ENCODE measurements at places on chromosomes 5 and 9.

GRCh38 chr9:137463931-137464290, 4.8 kb upstream of the NSMF start:
- no peak for DNase-seq

DNA sequence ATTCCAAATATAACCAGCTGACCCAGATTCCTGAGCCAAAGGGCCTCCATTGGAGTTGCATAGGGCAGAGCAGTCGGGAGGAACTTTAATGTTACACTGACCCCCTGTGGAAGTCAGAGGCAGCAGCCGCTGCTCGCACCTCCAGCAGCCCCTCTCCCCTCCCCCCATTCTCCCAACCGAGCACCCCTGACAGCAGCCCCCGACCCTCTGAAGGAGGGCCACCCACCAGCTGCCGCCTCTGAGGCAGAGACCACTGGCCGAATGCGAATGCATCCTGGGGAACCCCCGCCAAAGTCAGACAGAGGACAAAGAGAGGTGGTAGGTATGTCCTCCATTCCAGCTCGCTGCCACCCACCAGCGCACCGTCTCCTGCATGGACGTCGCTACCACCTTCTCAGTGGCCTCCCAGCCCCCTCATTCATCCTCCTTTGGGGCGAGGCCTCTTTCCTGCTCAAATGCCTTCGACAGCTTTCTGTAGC, 231.0 kb downstream of the CDK5RAP2 start:
- peak; percentile 45 for DNase-seq

GRCh38 chr9:16031486-16031885, 478.6 kb downstream of the CCDC171 start:
- no peak for DNase-seq

- DNase-seq, result no peak
These were observed 7.0 kb downstream of the NOXA1 start for GRCh38 chr9:137429974-137430722.

GRCh38 chr9:97440160-97440559, 28.3 kb downstream of the TDRD7 start:
- DNase-seq, result no peak

- no peak for DNase-seq
These were observed 75.3 kb downstream of the C9orf153 start for GRCh38 chr9:86184138-86184524.

DNA sequence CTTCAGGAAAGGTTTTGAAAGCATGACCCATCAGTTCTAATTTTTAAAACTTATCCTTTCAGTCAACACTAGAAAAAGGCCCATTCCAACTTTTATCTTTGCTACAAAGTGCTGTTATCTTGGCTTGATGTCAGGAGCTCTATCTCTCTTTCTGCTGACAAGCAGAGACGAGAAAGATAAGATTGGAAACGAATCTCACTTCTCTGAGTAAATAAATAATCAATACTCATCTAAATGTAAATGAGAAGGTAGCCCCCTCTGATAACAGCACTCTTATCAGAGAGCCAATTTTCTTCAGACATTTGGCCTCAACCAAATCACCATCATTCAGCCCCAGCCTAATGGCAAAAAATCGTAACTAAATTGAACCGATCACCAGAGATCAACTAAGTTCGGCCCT, 191.7 kb downstream of the MAPKAP1 start:
- no peak for DNase-seq

DNA sequence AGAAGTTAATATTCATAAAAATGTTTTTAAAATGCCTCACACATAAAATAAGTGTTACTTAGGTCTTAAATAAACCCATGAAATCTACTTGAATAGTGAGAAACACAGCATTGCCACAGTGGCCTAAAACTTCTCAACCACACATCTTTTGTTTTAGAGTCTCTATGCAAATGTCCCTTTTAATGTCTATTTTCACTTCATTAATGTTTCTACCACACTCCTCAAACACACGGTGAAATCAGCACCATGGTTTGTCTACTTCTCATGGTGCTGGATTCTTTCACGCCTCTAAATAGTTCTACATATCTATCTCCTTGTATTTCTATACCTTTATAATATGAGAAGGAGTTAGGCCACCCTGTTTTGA, 111.2 kb downstream of the EDIL3 start:
- DNase-seq, result no peak

- DNase-seq, result no peak
These were observed 480.8 kb downstream of the PSAT1 start for GRCh38 chr9:78777747-78778146.
